ENCODE measurements at places on chromosomes 13 and 19.

DNA sequence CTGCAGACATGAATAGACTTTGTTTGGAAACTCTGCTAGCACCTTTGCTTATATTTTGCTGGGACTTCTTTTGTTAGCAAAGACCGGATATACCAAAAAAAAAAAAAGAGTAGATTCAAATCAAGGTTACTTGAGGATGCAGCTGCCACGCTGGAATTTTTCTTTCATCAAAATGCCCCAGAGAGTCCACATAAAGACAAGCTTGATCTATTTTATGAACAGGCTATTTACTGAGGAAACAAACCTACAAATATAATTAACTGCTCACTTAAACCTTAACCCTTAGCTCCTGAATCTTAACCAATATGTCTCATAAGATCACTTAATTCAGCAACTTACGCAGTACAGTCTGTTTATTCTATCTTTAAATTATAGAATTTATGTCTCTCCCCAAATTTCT lies 27.1 kb upstream of the DOCK9 start:
- DNase-seq, result no peak

DNA sequence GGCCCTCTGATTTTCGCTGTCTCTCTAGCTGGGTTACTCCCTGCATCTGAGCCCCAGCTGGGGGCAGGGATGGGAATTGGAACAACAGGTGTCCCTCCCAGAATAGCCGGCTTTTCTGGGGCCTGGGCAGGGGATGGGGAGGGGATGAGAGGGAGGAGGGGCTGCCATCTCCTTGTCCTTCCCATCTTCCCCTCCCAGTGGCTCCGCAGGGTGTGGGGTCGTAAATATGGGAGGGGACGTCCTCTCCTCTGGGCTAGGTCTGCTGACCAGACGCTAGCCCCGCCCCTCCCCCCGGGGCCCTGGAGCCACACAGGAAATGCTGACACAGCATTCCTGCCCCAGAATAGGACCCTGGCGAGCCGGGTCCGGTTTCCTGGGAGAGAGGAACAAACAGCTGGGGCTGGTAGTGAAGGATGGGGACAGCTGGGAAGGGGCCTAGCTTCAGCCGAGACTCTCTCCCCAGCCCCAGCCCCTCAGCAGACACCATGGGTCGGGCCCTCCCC lies 1.1 kb downstream of the RYR1 start:
- no peak for DNase-seq

- DNase-seq, result peak; percentile 46
These were observed at the start of gene VWA8 for GRCh38 chr13:41960637-41961465. Gene VWA8 (minus strand): TSS chr13:41961109. CDS start chr13:41961015, 94 bp downstream.

GRCh38 chr19:15452111-15453047 lies 2.6 kb upstream of the WIZ start:
- DNase-seq, result peak; percentile 6

- DNase-seq, result no peak
These were observed 14.5 kb downstream of the ERFL start for GRCh38 chr19:41913538-41914423.

DNA sequence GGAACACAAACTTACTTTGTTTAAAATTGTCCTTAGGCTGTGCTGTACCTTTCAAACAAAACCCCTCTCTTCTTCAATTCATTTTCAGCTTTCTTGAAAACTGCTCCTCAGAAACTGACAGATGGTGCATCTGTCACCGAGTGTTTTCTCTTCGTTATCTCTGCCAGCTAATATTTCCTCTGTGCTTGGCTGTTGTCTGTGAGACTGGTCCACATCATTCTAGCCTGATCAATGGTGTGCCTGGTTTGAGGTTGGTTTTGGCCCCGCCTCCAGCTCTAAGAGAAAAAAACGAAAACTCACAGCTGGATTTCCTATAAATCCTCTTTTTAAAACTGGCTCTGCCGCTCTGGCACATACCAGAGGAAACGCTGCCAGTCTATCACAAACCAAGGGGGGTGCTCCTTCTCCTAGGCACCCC lies 79.7 kb downstream of the STARD13 start:
- DNase-seq, result no peak

- no peak for DNase-seq
These were observed 2.3 kb upstream of the DACH1 start for GRCh38 chr13:71869274-71869673.

GRCh38 chr13:100549316-100549715 lies 39.3 kb downstream of the GGACT start:
- DNase-seq, result peak; percentile 7

DNA sequence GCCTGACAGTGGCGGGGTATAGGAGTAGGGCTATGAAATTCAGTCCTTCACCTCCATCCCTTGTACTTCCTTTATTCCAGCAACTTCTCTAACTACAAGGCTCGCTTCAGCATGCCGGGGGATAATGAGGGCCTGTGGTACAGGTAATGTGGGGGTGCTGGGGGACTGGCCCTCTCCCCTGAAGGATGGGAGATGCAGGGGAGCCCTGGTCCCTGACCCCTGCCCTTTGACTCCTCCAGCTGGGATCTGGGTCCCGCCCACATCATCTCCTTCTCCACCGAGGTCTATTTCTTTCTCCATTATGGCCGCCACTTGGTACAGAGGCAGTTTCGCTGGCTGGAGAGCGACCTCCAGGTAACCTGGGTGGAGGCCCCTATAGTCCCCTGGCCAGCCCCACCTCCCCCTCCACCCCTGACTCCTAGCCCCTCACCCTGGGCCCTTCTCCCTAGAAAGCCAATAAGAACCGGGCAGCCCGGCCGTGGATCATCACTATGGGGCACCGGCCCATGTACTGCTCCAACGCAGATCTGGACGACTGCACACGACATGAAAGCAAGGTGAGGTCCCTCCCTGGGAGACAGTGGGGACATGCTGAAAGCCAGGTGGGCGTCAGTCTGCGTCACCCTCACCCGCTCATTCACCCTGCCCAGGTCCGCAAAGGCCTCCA lies 16.5 kb downstream of the ACP7 start:
- DNase-seq, result no peak

- no peak for DNase-seq
These were observed 1763.3 kb upstream of the MIR17HG start for GRCh38 chr13:89584058-89584620.

GRCh38 chr13:43122791-43123190 lies 99.4 kb downstream of the DNAJC15 start:
- DNase-seq, result no peak

- DNase-seq, result no peak
These were observed 729 bp upstream of the ARID3A start for GRCh38 chr19:925087-925525.

- no peak for DNase-seq
These were observed 229.8 kb upstream of the IPO5 start for GRCh38 chr13:97723655-97724054.

DNA sequence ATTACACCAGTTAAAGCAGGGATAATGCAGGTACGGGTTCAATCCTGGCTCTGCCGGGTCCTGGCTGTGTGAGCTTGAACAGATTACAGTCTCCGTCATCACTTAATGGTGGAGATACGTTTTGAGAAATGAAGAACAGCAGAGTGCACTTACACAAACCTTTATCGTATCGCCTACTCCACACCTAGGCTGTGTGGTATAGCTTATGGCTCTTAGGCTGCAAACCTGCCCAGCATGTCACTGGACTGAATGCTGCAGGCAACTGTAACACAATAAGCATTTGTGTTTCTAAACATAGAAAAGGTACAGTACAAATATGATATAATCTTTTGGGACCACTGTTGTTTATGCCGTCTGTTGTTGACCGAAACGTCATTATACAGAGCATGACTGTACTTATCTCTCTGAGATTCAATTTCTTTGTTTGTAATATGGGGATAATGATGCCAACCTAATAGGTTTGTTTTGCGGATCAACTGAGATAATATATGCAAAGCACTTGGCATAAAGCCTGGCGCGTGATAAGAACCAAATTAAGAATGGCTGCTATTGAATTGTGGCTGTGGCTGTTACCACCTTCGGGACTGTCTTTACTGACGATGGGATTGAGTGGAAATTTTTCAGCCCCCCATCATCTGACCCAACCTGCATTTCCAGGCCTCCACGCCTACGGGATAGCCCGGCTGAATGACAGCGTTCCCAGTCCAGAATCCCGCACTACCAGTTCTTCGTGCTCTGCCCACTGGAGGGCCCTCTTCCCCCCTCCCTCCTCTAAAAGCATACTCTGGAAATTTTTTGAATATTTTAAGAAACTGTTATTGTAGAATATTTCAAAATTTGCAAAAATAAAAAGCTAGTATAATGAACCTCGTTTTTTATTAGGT lies 11.2 kb downstream of the KRTDAP start:
- no peak for DNase-seq

- DNase-seq, result no peak
These were observed 13.0 kb upstream of the FPR3 start for GRCh38 chr19:51781999-51782398.

DNA sequence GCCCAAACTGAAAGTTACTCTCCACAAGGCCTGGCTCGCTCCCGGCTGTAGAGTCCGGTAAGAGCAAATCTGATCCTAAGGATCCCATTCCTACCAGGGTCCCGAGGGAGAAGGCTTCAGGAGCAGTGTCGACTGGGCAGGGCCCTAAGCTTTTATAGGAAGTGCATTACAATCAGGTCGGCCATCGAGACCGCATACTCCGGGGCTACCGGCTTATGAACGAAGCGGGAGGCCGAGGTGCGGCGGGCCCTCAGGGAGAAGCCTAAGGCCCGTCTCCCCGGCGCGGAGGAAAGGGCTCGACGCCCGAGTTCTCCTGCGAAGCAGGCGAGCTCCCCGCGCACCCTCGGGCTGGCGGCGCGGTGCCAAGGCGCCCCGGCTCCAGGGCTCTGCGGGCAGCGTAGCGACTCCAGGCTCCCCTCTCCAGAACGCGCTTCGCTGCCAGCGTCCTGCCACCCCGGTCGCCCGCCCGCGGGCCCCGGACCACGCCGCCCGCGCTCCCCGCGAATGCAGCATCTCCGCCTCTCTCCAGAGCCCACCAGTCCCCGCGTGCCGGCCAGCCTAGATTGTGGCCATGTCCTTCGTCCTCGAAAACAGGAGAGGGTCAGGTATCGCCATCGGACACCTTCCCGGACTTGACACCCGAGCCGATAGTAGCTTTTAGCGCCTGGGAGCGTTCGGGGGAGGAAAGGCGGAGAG lies 1.4 kb downstream of the EFNB2 start:
- no peak for DNase-seq

- no peak for DNase-seq
These were observed 689 bp downstream of the ING1 start for GRCh38 chr13:110713981-110714796.

DNA sequence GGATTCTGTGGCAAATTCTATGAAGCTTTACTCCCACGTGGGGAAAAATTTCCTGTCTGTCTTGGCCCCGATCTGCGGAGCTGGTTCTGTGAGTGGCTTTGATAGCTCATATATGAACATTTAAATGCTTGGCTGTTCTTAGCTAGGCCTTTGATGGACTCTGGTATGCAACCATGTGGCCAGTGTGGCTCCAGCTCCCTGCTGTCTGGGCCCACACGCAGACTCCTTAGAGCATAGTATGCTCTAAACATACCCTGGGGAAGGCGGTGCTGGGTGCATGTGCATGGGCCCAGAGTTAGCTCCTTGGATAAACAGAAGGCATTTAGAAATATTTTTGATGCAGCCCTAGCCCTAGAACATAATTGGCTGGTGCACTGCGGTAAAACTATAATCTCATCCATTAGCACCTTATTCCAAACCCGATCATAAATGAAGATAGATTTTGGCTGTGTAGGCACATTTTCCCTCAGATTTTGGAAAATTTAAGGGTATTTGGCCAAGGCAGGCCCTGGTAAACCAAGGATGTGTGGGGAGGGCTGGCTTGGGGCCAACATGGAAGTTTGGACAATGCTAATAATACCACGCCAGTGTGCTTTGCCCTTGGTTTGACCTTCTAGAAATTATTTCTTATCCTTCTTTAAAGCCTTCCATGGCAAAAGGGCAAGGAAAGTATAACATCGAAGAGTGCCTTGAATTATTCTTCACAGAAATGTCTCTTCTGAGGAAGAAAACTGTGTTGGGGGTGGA lies 153.5 kb downstream of the LMO7 start:
- no peak for DNase-seq

GRCh38 chr13:30968846-30969245 lies 36.4 kb downstream of the TEX26 start:
- no peak for DNase-seq

- DNase-seq, result no peak
These were observed 5.4 kb upstream of the RASAL3 start for GRCh38 chr19:15469513-15470297.

DNA sequence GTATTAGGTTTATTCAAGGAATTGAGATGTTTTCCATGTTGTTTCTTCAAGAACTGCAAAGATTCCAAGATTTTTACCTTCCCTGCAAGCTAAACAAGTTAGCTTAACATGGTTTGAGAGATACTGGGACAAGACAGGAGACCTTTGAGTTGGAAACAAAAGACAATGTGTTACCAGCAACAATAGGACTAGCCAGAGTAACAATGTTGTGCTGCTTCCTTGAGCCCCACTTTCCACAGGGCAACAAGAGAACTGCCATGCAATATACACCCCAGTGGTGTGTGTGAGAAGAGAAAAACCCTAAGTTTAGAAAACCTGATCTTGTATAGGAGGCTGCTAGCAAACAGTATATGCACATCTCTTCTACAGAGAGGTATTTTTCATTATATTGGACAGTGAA lies 264.6 kb downstream of the PCDH20 start:
- DNase-seq, result no peak

GRCh38 chr19:782878-783668 lies 14.2 kb upstream of the PTBP1 start:
- no peak for DNase-seq

GRCh38 chr19:41233748-41234240 lies 14.8 kb downstream of the AXL start:
- DNase-seq, result no peak

GRCh38 chr19:16185768-16186123 lies 536 bp downstream of the FAM32A start:
- DNase-seq, result peak; percentile 28

DNA sequence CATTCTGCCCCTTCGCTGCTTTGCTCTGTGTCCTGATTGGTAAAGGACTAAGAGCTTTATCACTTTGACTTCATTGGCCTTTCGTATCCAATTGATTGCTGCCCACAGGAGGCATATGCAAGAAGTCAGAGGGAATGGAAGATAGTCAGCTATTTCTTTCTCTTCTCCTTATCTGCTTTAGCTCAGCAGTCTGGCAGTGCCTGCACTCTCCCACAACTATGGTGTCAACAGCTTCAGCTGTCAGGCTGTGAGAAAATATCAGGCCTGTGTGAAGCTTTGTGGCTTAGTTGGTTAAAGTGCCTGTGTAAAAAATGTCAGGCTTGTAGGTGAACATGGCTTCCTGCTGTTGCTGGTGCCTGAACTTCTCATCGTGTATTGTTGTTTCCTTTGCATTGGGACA lies 243.0 kb downstream of the PCDH17 start:
- no peak for DNase-seq
